ENCODE measurements at places on chromosomes 7 and 10.

GRCh38 chr7:75033064-75033463 is 40.5 kb downstream of the RCC1L start:
- DNase-seq, result no peak

GRCh38 chr7:157000741-157001653 is 9.5 kb downstream of the MNX1 start:
- DNase-seq, result no peak

DNA sequence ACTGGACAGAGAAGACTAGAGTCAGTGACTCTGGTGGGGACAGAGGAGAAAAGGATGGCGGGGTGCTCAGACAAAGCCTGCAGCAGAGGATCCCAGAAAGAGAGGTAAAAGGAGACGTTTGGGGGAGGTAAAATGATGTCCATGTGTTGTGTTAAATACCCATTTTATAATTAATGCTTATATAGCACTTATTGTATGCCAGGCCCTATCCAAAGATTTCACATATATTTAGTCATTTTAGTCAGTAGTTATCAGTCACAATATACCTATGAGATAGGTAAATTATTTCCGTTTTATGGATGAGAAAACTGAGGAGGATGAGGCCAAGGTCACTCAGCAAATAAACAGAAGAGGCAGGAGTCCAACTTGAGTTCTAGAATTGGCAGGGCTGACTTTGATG is 144.6 kb upstream of the SEMA3E start:
- DNase-seq, result no peak

DNA sequence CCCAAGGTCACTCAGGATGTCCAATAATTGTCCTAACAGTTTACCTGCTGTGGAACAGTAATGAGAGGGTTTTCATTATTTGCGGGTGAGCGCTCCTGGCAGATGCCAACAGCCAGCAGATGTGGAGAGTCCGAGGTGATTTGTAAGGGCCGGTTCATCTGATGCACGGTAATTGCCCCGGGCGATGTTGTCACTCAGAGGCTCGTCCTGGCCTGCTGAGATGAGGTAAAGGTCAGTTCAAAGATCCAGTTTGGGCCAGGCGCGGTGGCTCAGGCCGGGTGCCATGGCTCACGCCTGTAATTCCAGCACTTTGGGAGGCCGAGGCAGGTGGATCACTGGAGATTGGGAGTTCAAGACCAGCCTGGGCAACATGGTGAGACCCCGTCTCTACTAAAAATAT is 16.9 kb downstream of the LHPP start:
- no peak for DNase-seq

DNA sequence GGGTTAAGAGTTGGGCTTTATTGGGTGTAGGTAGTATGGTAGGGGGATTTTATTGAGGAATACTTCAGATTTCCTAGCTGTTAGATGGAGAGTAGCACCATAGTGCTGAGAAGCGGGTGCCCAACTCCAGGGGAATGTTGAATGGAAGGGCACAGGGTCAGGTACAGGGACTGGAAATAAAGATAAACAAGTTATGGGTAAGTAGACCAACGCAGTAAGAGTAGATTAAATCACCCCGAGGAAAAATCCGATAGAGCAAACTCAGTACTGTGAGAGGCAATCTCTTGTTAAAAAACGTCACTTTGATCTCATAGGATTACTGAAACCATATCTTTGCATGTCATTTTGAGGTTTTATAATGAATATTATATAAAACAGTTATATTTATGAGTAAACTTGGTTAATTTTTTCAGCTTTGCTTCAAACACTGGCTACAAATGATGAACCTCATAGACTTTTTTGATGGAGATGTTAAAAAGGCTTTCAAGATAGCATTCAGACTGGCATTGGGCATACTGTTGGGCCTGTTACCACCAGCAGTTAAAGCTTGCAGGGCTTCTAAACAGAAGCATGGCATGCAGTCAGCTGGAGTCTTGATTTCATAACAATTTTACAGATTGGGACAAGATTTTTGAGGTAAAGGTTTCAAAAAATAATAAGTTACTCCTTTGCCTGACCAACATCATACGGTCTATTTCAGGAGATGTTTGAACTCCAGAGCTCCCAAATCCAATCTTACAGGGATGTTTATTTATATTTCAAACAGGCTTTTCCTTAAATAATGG is 7.1 kb downstream of the AHR start:
- DNase-seq, result no peak

DNA sequence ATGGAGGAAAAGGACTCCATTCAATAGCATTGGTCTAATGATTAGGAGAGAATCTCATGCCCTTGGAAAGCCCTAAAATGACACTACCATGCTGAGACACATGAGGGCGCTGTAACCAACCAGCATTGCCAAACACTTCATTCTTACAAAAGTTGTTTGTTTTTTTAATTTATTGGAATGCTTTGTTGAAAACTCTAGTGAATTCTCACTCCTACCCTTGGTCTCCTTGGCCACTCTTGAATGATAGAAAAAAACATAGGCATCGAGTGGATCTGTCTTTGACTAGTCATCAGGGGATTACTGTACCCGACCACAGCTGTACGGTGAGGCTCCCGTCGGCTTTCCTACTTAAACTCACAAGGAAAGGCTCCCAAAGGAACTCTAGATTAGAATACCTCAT is 29.3 kb upstream of the ADD3 start:
- peak; percentile 55 for DNase-seq

DNA sequence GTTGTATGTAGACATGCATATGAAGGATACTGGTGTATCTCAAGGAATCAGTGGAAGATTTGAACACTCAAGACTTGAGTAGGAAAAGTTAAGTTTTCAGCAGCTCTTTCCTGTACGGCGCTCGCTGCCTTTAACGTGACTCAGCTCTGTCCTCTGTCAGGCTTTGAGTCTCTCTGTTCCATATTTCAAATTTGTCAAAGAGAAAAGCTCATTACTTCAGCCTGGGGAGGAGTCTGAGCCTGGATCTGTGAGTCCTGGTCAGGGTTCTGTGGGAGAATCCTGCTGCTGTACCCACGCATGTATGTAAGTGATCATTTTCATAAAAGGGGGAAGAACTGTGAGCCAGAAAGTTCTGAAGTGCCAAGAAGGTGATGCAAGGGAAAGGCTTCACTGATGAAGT is 13.8 kb upstream of the MPP7 start:
- no peak for DNase-seq

GRCh38 chr10:88853155-88853881 is 1.7 kb upstream of the ANKRD22 start:
- no peak for DNase-seq

GRCh38 chr7:128217967-128218652 is 23.0 kb upstream of the LEP start:
- no peak for DNase-seq

DNA sequence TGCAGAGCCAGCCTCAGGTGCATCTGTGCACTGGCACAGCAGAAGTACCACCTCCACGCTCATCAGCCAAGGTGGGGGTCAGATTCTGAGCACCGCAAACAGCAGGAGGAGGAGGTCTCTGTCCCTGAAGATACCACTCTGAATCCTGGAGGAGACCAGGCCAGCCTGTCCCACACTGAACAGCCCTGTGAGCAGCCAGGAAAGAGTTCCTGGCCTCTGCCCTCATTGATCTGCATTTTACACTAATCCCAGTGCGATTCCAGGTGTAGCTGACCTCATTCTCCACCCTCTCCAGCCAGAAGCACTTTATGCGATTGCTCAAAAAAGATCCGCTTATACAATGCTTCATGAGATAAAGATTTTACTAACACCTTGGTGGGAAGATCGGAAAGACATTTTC is 99.1 kb upstream of the CACUL1 start:
- DNase-seq, result no peak

DNA sequence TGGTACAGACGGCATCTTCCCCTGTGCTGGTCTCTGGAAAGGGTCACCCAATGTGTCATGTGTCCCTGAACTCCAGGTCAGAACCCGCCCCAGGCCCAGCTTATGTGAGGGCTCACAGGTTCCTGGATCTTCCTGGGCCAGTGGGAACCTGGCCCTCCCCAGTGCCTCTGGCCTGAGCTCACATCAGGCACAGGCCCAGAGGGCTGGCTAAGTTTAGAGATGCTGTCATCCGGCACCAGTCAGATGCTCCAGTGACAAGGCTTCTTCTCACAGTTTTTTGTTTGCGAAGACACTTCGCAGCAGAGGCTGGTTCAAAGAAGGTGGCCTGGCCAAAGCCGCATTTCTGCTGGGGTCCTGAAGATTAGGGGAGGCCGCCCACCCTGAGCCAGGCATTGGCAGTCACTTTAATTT is 11.8 kb downstream of the CAMK2B start:
- DNase-seq, result no peak

GRCh38 chr10:124697837-124698544 is 46.2 kb downstream of the FAM53B start:
- peak; percentile 66 for DNase-seq

DNA sequence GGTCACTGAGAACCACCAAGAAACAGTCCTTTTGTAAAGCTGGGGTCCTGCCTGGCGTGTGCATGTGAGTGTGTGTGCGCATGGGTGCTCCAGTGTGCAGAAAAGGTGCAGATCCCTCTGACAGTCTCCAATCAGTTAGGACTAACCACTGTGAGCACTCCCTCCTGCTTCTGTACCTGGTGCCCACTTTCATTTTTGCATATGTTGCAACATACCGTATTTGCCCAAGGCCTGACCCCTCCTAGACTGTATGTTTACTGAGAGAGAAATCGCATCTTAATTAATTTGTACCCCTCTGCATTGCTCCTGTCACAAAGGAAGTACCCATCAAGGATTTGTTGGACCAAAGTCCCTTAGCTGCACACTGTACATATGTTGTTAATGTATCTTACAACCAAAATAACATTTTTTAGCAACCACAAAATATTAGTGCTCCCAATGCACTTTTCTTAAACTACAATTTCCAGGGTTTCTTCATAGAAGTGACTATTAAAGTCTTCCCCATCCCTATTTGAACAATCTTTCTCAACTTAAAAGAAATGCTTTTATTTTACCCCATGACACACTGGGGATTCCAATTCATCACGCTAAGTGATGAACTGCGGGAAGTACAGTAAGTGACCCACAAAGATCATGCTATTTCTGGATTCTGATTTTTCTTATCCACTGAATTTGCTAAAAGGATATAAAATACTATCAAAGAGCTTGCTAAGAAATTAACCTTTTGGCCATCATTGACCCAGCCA is 16.6 kb downstream of the PAXIP1 start:
- DNase-seq, result no peak

DNA sequence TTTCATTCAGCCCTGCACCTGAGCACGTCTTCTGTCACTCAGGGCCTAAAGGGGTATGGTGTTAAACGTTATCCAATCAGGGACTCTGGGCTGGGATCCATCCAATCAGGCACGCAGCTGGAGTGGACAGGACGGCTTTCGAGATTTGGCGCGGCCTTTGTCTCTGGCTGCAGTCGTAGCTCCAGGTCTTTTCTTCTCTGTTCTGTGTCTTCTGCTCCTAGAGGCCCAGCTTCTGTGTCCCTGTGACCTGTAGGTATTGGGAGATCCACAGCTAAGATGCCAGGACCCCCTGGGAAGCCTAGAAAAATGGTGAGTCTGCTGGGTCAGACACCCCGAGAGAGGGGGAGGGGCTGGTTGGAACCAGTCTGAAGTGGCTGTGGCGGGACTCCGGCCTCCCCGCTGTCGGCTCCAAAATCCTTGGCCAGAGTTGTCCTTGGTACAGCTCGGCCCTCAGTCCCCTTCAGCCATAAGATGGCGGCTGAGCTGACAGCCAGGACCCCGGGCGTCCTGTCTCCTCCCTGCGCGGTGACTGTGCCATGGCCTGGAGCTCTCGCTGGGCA is 11.7 kb upstream of the ZNF680 start:
- no peak for DNase-seq

DNA sequence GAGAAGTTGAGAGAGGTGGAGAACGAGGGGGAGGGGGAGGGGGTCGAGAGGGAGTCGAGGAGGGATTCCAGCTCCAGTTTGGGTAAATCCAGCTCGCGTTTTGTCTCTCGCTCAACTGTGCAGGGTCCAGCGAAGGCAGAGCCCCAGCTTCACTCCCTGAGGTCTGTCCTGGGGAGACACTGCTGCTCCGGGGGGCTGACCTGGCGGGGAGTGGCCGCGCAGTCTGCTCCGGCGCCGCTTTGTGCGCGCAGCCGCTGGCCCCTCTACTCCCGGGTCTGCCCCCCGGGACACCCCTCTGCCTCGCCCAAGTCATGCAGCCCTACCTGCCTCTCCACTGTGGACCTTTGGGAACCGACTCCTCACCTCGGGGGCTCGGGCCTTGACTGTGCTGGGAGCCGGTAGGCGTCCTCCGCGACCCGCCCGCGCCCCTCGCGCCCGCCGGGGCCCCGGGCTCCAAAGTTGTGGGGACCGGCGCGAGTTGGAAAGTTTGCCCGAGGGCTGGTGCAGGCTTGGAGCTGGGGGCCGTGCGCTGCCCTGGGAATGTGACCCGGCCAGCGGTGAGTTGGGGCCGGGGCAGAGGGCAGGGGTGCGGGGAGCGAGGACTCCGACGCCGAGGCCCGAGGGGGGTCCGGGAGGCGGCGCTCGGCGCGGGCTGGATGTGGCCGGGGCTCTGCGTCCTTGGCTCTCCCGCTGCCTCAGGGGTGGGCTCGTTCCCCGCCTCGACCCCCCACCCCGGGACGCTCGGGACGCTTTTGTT is at the start of gene TET1:
Gene TET1, plus strand, starts transcription at position 152 of the 757 bp plus-strand sequence. CDS start 12,002 bp downstream, outside the sequence.
- no peak for DNase-seq

- no peak for DNase-seq
These were observed 57.9 kb downstream of the PRF1 start for GRCh38 chr10:70544431-70545340.

GRCh38 chr10:119470920-119471702 is 71.4 kb downstream of the RGS10 start:
- DNase-seq, result no peak

- DNase-seq, result no peak
These were observed 24.3 kb upstream of the LARP4B start for GRCh38 chr10:955820-956217.

GRCh38 chr7:158445421-158446175 is 142.0 kb downstream of the PTPRN2 start:
- no peak for DNase-seq

DNA sequence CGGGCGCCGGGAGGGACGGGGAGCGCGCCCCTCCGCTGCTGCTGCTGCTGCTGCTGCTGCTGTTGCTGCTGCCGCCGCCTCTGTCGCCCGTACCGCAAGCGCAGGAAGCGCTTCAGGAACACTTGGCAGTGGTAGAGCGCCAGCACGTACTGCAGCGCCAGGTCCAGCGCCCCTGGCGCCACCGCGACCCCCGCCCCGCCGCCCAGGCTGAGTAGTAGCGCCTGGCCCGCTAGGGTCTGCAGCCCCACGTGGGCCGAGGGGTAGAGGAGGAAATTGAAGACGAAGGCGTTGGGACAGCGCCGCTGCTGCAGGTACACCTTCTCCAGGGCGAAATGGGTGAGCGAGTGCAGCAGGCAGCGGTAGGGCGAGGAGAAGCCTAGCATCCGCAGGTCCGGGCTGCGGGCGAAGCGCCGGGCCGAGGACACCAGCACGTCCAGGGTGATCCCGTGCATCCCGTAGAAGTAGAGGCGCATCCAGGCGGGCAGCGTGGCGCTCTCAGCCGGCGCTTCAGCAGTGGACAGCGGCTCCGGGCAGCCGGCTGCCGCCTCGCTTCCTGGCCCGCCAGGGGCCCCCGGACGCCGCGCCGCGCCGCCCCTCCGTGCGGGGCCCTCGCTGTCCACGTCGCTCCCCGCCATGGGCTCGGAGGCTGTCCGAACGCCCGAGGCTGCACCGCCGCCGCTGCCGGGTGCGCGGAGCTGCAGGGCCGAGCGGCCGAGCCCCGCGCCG is at the start of gene TMEM229A:
Gene TMEM229A, minus strand, starts transcription at position 699 of the 726 bp plus-strand sequence. Its CDS starts 64 bp downstream, at position 635.
- no peak for DNase-seq
